ENCODE measurements at places on chromosomes 13 and 19.

GRCh38 chr19:14972676-14973075 is 7.0 kb downstream of the SLC1A6 start:
- DNase-seq = no peak

DNA sequence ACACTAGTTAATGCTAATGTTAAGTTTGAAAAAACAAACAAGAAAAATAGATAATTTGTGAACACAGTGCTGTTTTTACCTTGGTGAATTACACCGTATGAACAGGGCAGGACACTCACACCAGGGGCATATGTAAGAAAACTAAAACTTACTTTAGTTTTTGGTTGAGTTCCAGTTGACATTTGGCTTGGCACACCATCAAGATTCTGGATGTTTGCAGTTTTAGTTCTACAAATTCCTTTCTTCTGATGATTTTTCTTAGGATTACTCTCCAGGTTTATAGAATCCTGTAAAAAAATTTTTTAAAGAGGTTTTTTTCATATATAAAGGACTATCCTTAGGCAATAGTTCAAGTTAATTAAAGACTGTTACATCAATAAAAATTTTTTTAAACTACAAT is 238.5 kb upstream of the STARD13 start:
- DNase-seq = no peak

- peak; percentile 18 for DNase-seq
Measured at GRCh38 chr19:4557971-4558941, 1.2 kb downstream of the SEMA6B start.

DNA sequence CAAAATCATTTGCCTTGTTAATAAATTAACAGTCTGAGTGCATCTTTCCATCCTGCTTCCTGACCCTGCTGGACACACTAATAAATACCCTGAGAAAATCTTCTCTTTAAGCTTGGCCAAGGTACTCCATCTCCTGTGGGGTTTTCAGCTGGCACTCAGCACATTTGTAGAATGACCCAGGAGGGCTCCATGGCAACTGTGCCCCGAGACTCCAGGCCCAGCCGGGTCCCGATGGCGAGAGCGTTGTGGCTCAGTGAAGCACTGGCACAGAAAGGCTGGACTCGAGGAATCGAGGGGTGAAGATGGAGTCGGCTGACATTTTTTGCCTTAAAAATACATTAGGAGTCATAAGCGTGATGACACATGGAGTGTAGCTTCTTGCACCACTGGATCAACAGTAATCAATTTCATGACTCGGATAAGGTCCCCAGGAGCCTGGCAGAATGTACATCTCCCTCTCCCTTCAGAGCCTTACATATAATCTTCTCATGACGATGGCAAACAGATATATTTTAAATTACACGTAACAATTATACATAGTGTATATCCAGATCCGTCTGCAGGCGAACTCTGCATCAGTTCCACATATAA is 85.4 kb downstream of the SLC7A1 start:
- no peak for DNase-seq

GRCh38 chr13:104251931-104252330 is 1185.7 kb upstream of the SLC10A2 start:
- no peak for DNase-seq

DNA sequence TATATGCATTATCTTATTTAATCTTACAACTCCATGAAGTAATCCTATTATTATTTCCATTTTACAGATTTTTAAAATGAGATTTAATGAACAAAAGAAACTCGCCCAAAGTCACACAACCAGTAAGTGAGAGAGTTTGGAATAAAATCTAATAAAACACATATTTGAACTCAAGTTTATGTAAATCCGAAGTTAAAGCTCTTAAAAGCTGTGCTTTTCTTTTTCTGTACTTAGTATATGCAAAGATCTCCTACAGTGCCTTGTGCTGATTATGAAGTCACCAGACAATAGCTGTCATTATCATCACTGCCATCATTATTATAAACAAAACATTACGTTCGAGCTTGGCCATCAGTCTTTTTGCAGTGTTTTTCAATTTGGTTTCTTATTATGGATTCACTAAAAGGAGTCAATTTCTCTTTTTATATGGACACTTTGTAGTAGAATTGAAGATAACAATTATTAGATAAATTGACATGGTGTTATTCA is 29.7 kb upstream of the ENOX1 start:
- no peak for DNase-seq

DNA sequence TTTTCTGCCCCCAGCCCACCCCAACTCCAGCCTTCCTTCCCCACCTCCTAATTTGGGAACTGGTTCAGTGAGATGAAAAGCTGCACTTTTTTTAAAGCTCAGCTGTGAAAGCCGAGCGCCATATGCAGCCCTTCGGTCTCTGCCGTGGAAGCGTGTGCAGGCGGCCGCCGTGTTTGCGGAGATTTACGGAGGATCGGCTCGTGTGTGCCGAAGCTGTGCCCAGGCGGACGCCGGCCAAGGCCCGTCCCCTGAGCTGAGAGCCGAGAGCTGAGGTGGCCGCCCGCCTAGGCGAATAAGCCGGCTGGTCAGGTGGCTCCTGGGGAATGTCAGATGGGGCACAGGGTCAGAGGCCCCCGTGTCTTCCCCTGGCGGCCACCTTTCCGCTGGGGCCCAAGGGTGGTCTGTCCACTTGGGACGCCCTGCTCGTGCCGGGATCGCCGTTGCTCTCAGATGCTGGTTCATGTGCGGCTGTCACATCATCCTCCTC is 78.7 kb downstream of the ZNF536 start:
- no peak for DNase-seq

GRCh38 chr19:45250832-45251451 is at the start of gene MARK4:
Gene MARK4 (plus strand): TSS chr19:45251271. CDS start chr19:45251589, 318 bp downstream.
- peak; percentile 38 for DNase-seq

GRCh38 chr19:53195265-53195903 is 2.2 kb upstream of the ZNF665 start:
- peak; percentile 61 for DNase-seq

DNA sequence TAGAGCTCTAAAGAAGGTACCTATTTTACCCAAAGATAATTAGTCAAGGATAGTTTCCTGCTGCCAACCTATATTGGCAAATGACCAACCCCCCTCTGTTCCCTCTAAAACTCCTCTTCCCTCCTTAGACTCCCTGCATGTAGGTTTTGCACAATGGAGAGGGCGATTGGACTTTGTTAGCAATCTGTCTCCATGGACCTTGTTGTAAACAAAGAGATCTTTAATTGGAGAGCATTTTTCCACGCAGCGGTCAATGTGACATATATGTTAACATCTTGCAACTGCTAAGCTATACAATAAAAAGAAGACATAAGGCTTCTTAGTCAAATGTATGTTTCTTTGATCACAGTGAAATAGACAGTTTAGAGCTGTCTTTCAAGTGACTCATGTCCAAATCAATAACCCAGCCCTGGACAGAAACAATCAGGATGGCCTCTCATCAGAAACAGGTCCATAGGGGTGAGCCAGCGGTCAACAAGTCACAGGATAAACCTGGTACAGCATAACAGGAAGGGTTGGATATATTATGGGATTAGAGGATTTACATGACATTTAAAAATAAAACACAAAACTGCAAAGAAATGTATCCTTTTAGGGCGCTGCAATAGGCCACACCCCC is 69.7 kb upstream of the UBL3 start:
- DNase-seq = no peak

DNA sequence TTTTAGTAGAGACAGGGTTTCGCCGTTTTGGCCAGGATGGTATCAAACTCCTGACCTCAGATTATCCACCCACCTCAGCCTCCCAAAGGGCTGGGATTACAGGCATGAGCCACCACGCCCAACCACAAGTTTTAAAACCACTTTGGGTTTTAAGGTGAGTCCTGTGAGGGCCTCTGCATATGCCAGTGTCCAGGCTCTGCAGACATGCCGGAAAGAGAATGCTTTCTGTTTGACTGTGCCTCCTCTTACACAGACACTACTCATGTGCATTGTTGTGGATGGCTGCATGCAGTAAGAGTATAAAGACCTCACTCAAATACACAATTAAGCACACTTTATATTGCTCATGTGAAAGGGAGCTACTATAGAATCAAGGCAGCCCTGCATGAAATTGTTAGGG is 20.8 kb upstream of the SLC25A30 start:
- no peak for DNase-seq

DNA sequence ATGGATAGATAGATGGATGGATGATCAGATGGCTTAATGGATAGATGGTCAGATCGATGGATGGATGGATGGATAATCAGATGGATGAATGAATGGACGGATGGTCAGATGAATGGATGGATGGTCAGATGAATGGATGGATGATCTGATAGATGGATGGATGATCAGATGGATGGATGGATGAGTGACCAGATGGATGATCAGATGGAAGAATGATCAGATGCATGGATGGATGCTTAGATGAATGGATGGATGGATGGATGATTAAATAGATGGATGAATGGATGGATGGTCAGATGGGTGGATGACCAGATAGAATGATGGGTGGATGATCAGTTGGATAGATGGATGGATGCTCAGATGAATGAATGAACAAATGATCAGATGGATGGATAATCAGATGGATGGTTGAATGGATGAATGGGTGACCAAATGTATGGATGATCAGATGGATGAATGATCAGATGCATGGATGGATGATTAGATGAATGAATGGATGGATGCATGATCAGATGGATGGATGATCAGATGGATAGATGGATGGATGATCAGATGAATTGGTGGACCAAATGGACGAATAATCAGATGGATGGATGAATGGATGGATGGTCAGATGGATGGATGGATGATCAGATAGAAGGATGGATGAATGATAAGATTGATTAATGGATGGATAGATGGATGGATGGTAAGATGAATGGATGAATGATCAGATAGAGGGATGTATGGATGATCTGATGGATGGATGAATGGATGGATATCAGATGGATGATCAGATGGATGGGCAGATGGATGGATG is 205.1 kb downstream of the TEX29 start:
- DNase-seq = no peak

- no peak for DNase-seq
Measured at GRCh38 chr13:67075239-67075638, 154.9 kb downstream of the PCDH9 start.

DNA sequence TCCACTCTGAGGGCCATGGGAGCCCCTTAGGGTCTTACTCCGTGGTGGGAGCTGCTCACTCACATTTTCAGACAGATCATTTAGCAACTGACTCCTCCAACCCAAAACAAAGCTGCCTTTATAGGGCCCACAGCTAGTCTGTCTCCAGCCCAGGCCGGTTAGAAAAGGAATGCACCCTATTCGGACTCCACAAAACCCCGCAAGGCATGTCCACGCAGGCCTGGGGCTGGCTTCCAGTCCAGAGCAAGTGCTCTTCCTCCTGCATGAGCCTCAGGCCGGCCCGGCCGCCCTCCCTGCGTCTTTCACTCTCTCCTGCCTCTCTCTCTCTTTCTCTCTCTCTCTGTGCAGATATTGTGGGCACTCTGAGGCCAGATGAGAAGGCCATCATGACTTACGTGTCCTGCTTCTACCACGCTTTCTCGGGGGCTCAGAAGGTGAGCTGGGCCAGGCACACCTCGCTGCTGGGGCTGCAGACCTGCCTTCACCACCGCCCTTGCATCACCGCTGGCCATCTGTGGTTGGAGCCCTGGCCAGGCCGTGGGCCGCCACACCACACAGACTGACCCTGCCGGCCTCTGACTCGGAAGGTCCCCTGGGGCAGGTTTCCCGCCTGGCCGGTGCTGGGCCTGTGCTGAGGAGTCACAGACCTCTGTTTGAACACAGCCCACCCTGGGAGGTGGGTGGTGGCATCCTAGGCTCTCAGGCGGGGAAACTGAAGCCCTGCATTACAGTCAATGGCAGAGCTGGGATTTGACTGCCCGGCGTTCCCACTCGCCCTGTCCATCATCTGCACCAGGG is 33.1 kb downstream of the CAPN12 start:
- no peak for DNase-seq

Data from effector CD4-positive, alpha-beta T cell (primary cell).